Gastrocnemius medialis (tissue), 4 donors: ENCODE measurements at places on chromosomes 2 and 18.

- DNase-seq: no peak
Observed at GRCh38 chr2:102436323-102436722, 13.4 kb downstream of the IL18RAP start.

GRCh38 chr2:217953531-217953932, 49.3 kb downstream of the TNS1 start:
- DNase-seq: no peak

DNA sequence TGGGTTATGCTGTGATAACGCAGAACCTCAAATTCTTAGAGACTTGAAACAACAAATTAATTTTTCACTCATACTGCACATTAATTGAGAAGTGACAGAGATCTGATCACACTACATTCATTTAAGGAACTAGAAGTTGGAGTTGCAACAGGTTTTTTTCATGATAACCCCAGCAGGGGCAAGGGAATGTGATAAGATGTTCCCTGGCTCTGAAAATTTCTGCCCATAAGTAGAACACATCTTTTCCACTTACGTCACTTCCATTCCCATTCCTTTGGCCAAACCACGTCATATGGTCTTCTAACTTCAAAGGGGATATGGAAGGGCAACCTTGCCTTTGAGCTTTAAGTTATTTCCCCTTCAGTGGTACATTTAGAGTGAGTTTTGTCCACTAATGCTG, 29.7 kb upstream of the PSME4 start:
- no peak for DNase-seq

GRCh38 chr18:72868585-72869225, 918 bp upstream of the NETO1 start:
- DNase-seq: no peak

DNA sequence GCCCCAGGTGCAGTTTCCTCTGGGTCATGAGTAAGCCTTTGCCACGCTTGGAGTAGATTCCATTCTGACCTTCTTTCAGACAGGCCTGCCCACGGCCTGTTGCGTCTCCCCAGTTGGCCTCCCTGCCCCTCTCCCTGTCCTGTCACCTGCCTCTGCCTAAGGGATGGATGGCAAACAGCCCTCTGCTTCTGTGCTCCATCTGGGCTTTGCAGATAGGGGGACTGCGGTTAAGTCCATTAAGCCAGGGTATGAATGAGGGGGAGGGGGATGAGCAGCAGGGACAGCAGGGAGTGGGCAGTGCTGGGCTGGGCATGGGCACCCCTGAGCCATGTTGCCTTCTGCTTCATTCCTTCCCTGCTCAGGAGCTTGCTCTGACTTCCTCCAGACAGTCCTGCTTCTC, 37.6 kb upstream of the B3GNT7 start:
- no peak for DNase-seq
